ENCODE measurements at places on chromosomes 16 and 17.

GRCh38 chr17:81667754-81668153, 1.2 kb downstream of the CCDC137 start:
- no peak for DNase-seq

- DNase-seq = no peak
These were observed 45.0 kb downstream of the USP31 start for GRCh38 chr16:23104032-23104955.

DNA sequence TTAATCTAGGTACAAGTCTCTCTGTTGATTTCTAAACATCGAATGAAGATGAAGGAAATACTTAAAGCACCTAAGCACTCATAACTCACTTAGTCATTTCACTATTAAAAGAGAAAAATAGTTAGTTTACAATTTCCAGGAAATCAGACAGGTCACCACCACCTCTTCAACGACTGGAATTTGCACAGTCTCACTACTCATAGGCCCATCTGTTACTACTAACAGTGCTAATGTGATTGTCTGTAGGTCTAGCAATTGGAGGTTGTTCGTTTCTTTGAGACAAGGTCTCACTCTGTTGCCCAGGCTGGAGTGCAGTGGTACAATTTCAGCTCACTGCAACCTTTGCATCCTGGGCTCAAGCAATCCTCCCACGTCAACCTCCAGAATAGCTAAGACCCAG, 444.6 kb downstream of the MAF start:
- DNase-seq = no peak

DNA sequence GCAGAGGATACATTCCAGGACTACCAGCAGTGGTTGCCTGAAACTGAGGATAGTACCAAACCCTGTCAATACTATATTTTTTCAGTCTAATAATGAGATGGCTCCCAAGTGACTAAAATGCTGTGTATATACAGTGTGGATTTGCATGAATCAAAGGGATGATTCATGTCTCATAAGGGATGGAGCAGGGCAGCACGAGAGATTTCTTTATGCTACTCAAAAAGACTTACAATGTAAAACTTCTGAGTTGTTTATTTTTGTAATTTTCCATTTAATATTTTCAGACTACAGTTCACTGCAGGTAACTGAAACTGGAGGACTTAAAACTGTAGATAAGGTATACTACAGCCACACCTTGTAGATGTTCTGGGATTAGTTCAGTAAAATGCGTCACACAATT, 674.7 kb upstream of the SALL1 start:
- no peak for DNase-seq

GRCh38 chr17:55059724-55060123, 91.2 kb downstream of the STXBP4 start:
- no peak for DNase-seq

GRCh38 chr16:82033683-82034300, 1.3 kb upstream of the HSD17B2 start:
- DNase-seq = no peak

- DNase-seq = peak; percentile 40
These were observed 36.4 kb downstream of the AKAP1 start for GRCh38 chr17:57121308-57122042.

DNA sequence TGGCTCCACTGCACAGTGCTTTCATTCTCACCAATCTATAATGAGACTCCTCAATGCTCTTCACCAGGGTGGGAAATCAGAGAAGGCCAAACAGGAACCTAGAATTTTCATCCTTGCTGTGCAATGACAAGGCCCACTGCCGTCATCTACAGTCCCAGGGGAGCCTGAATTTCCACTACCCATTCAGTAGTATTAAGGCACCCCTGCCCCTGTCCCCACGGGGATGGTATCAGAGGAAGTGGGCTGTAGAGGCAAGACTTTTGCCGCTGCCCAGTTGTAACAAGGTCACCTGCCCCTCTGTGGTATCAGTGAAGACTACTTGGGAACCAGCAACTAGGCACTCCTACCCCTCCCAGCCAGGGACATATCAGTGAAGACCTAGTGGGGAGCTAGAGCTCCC, 104.5 kb downstream of the C16orf78 start:
- DNase-seq = no peak

DNA sequence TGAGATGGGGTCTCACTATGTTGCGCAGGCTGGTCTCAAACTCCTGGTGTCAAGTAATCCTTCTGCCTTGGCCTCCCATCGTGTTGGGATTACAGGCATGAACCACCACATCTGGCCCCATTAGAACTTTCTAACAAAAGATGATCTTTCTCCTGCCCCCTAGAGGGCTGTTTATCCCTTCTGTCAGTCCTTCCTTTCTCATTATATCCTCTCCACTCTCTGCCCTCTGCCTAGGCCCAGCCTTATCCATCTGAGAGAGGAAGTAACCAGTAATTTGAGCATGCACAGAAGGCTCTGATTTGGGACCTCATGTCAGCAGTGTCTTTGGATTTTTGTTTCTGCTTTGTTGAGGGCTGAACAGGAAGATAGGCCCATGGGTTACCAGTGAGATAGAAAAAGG, 4.4 kb upstream of the DHX40 start:
- peak; percentile 11 for DNase-seq

DNA sequence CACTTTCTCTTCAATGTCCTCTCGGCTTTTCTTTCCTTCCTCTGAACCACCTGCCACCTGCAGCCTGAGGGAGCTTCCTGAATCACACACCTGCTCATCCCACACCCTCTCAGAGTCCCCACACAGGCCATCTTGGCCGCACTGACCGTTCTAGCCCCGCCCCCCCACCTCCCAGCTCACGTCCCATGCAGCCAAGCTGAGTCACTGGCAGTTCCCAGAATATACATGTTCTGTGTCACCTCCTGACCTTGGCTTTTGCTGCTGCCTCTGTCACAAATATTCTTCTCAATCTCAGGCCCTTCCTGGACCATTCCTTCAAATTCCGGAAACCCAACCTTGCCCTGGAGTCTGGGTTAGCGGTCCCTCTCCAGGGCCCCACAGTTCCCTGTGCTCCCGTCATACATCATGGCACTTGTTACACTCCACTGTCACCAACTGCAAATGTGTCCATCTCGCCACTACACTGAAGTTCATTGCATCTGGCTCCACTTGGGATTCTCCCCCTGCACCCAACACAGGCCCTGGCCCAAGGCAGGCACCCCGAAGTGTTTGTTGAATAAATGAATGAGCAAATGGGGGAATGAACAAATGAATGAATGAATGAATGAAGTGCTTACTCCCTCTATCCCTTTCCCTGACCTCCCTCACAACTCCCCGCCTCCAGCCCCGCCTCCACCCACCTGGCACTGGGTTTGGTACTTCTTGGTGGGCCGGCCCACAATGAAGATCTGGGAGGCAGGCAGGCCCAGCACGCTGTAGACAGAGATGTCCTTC, 12.8 kb downstream of the PIMREG start:
- DNase-seq = peak; percentile 23

- no peak for DNase-seq
These were observed 1.3 kb downstream of the SMTNL2 start for GRCh38 chr17:4585638-4585994.

GRCh38 chr17:5468075-5468473, 708 bp downstream of the DHX33 start:
- no peak for DNase-seq

DNA sequence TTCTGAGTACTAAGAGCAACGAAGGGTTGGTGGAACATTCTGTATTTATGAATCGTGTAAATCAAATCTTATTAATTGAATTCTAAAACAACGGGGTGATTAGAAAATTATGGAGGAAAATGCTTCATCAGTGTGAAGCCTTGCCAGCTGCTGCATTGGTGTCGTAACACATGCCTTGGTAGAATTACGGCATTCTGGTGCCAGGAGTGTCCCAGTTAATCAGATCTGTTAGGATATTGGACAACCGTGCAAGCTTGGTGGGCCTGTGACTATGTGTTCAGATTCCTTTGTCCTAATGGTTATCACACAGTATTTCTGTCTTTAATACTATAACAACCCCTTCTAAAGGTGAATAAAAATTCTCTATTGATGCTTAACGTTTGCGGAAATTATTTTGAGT, 44.2 kb upstream of the TANC2 start:
- no peak for DNase-seq

- no peak for DNase-seq
These were observed 92.1 kb downstream of the WDR59 start for GRCh38 chr16:74892574-74893461.

DNA sequence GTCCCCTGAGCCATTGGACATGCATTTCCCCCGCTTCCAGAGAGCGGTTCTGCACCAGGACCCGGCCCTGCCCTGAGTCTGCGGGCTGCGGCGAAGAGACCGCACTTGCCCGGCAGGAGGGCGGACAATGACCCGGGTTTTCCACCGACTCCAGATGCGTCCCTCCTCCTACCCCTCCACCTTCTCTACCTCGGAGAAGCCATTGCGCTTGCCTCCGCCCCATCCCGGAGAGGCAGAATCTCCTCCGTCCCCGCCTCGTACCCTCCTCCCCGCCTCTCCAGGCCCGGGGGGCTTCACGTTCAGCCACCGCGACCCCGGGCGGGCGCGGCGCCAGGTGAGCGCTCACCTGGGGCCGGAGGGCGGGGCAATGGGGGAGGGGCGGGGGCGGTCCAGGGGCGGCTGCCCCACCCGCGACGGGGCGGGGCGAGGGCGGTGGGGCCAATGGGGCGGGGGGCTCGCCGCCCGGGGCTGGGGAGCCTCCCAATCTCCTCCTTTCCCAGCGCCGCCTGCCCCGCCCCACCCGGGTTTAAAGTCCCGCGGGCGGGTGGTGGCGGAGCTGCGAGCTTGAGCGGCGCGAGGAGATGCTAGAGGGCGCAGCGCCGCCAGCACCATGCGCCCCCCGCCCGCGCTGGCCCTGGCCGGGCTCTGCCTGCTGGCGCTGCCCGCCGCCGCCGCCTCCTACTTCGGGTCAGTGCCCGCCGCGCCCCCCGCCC, at the start of gene WNT9B:
Gene WNT9B (plus strand): TSS at position 555 of the 713 bp plus-strand sequence. CDS start 56 bp downstream, at position 611.
- DNase-seq = no peak

- DNase-seq = no peak
These were observed 186.3 kb upstream of the XYLT1 start for GRCh38 chr16:17657045-17657444.

DNA sequence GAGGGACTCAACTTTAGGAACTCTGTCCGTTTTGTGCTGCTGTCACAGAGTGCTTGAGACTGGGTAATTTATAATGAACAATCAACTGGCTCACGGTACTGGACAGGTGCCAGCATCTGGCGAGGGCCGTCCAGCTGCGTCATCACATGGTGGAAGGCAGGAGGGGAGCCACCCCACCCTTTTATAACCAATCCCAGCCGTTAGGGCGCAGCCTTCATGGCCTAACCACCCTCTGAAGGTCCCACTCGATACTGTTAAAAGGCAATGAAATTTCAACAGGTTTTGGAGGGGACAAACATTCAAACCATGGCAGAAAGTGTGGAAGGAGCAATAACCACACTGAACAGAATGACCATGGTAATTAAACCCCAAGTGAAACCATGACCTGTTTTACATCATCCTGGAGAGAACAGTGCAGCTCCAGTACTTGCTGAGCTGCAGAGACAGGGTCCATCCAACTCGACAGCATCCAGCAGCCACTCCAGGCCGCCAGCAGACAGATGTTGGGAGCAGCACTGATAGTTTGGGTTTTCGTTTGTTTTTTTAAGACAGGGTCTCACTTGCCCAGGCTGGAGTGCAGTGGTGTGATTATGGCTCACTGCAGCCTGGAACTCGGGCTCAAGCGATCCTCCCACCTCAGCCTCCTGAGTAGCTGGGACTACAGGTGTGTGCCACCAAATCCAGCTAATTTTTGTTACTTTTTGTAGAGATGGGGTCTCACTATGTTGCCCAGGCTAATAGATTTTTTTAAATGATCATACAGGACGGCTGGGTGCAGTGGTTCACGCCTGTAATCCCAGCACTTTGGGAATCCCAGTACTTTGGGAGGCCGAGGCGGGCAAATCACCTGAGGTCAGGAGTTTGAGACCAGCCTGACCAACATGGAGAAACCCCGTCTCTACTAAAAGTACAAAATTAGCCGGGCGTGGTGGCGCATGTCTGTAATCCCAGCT, 11.0 kb downstream of the CHMP6 start:
- peak; percentile 53 for DNase-seq

DNA sequence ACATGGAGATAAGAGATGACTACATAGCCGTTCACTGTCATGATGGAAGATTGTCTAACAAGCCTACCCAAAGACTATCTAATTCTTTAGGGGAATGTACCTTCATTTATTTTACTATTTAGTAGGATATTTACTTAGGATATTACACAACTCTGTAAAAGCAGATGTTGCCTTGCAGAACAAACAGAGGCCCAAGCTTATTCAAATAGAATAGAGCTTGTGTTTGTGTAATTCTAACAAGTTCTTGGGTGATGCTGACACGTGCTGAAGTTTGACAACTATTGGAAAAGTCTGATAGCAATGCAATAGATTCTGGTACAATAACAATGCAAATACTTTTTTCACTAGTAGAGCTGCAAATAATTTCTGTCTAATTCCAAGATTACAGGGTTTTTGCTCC, 447.6 kb downstream of the TOX3 start:
- no peak for DNase-seq

DNA sequence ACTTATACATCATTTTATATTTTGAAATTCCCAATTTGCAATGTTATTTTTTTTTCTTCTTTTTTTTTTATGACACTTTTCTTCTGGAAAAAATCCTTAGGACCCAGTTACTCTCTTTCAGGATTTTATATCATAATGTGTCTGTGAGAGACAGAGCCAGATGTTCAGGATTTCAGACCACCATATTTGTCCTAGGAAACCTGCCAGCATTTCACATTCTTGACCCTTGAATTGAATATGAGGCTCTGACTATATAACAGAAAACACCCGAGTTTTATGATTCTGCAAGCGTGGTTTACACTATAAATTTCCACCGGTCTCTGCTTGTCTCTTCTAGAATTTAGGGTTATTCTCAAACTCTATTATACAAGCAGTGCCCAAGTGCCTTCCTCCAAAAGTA, 621.0 kb downstream of the WWOX start:
- DNase-seq = no peak

- peak; percentile 39 for DNase-seq
These were observed 47.5 kb downstream of the NT5M start for GRCh38 chr17:17350491-17351355.

GRCh38 chr16:50067290-50067853, 1.6 kb downstream of the HEATR3 start:
- peak; percentile 67 for DNase-seq

- no peak for DNase-seq
These were observed 24.5 kb downstream of the PIK3R5 start for GRCh38 chr17:8940866-8941471.

GRCh38 chr16:11836650-11837244, 14.6 kb downstream of the RSL1D1 start:
- peak; percentile 91 for DNase-seq

- DNase-seq = no peak
These were observed 115.0 kb upstream of the CIBAR2 start for GRCh38 chr16:85227084-85227945.

DNA sequence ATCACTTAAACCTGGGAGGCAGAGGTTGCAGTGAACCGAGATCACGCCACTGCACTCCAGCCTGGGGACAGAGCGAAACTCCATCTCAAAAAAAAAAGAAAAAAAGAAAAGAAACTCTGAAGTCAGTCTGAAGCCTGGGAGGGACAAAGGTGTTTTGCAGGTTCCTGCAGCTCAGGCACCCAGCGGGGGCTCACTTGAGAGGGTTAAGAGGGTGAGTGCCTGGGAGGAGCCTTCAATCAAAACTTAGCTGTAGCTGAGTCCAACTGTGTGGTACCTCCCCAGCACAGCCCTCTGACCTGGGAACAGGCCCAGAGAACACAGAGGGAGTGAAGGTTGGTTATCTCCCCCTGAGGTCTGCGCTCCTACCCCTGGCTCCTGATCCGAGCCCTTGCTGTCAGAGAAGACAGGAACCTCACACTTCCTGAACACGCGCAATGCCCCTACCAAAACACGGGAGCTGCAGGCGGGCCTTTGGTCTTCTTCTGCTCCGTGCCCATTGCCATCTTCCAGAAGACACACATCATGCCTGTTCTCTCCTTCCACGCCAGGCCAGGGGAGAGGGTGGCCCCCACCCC, 20.4 kb upstream of the ZC3H18 start:
- DNase-seq = no peak
